ENCODE measurements at places on chromosomes 11 and 22. TPM values are rescaled to one million over a fixed set of nuclear protein-coding genes. Genes with fewer than 3 reads are reported as not detected.

DNA sequence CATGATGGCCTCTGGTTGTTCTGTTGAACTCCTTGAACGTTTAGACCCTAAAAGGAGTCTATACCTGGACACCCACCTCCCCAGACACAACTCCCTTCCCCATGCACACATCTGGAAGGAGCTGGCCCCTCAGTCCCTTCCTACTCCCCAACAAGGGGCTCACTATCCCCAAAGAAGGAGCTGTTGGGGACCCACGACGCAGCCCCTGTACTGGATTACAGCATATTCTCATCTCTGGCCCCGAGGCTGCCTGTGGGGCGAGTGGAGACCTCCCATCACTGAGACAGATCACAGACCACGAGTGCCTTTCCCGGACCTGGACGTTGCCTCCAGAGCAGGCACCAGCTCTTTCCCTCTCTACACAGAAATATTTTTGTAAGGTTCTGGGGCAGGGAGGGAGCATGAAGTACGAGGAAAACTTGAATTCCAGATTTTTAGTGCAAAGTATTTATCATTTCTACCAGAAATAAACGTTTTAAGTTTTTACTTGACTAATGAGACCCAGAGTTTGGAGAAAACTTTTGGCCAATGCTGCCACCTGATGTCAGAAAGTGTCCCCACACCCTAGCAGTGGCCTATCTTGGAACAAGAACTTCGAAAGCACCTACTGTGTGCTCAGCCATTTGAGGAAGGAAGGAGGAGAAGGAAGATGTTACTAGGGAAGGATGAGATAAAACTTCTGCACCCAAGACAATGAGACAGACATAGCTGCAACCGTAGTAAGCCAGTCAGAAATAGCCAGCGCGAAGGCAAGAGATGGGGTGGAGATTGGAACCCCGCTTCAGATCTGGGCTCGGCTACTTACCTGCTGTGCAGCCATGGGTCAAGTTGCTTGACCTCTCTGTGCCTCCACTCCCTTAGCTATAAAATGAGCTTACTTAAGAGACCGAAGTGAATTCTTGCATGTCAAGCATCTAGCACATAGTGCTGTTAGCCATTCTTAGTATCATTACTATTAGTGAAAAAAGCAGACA is 10.2 kb upstream of the POU2F3 start:
- no peak for DNase-seq

- DNase-seq = peak; percentile 13
Measured at GRCh38 chr11:17828311-17828751, 93.8 kb downstream of the KCNC1 start.

DNA sequence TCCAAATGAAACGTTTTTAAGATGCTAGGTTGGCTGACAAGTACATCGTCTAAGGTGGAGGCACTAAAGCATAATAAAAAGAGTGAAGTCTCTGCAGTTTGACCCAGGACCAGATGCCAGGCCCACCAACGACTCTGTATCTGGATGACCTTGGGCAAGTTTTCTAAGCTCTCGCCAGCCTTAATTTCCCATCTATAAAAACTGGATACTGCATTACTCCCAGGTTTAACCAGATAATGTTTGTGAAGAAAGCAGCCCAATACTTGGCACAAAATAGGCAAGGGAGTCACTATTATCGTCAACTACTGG is 49.0 kb downstream of the FAM83F start:
- no peak for DNase-seq

The OR52A1 gene
- total RNA-seq = not detected

Measured in mucosa of gallbladder (tissue), 1 donor.